CD4-positive, CD25-positive, alpha-beta regulatory T cell (primary cell): ENCODE measurements at places on chromosomes 3 and 15.

GRCh38 chr3:100209948-100210771, 50.6 kb upstream of the TBC1D23 start:
- DNase-seq, result no peak

DNA sequence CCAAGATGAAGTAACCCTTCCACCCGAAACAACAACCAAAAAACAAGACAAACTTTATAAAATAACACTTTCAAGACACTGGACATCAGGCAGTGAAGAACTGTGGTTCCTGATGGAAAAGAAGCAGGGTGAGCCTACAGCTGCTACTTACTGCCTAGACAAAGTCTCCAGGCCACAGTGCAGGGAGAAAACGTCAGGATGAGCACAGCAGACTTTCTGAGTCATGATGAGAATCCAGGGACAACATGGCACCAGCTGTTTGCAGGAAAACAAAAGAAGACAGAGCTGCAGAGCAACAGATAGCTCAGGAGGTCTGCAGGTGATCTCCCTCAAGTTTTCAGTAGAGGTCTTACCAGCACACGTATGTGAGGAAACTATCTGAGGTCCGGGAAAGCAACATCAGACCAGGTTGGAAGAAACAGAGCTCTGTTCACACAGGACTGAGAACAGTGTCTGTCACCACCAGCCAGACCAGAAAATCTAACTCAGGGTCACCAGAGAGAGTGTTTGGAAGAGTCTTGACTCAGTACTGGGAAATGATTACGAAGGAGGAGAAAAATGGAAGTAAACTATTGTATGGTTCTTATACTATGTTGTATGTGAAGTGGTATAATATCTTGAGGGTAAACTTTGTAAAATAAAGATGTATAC, 108.9 kb downstream of the ANO10 start:
- no peak for DNase-seq

- no peak for DNase-seq
These were observed 76.0 kb upstream of the SNRPA1 start for GRCh38 chr15:101371081-101371480.

- no peak for DNase-seq
These were observed 114.7 kb upstream of the FRMD4B start for GRCh38 chr3:69500604-69501003.
